Spleen (tissue), 13 donors: ENCODE measurements at places on chromosomes 6 and 20. TPM values are rescaled to one million over a fixed set of nuclear protein-coding genes. Genes with fewer than 3 reads are reported as not detected.

KIF13A gene
- total RNA-seq, result 31.1 TPM

CST3 gene
- 830 TPM for total RNA-seq

WFDC12 gene
- not detected for total RNA-seq

KCNQ5 gene
- 6.5 TPM for total RNA-seq

TMEM170B gene
- total RNA-seq, result 11.7 TPM

PPP1R3G gene
- 4.7 TPM for total RNA-seq

CLVS2 gene
- not detected for total RNA-seq

DEFB125 gene
- not detected for total RNA-seq

RNF144B gene
- 73.3 TPM for total RNA-seq

DCDC2 gene
- total RNA-seq, result not detected

OR2W1 gene
- total RNA-seq, result not detected

LAMP5 gene
- 0.64 TPM for total RNA-seq

TM9SF4 gene
- total RNA-seq, result 42.1 TPM

C6orf58 gene
- total RNA-seq, result not detected

POPDC3 gene
- total RNA-seq, result not detected

OLIG3 gene
- total RNA-seq, result not detected

C6orf163 gene
- total RNA-seq, result 8.1 TPM

PARD6B gene
- 7.5 TPM for total RNA-seq

RBM24 gene
- total RNA-seq, result 1.8 TPM

PHACTR2 gene
- total RNA-seq, result 78.5 TPM

TNFRSF6B gene
- total RNA-seq, result 8.9 TPM

SNPH gene
- 2.0 TPM for total RNA-seq

PERP gene
- total RNA-seq, result 0.52 TPM

HEY2 gene
- total RNA-seq, result 3.0 TPM

SGK2 gene
- 0.88 TPM for total RNA-seq

OPN5 gene
- total RNA-seq, result not detected

LAMA4 gene
- 2.3 TPM for total RNA-seq

SLC32A1 gene
- total RNA-seq, result not detected

SIRPD gene
- 2.4 TPM for total RNA-seq

SRSF12 gene
- total RNA-seq, result 0.12 TPM

PPP1R14C gene
- total RNA-seq, result 0.13 TPM

PTK7 gene
- total RNA-seq, result 54.4 TPM

RBM12 gene
- 89.1 TPM for total RNA-seq

ELOVL2 gene
- not detected for total RNA-seq

LIN28B gene
- total RNA-seq, result not detected

TRAPPC3L gene
- 6.3 TPM for total RNA-seq

SPAG4 gene
- 23.9 TPM for total RNA-seq

TCFL5 gene
- total RNA-seq, result 6.2 TPM

DZANK1 gene
- total RNA-seq, result 1.7 TPM

KCNK5 gene
- total RNA-seq, result 5.9 TPM

IYD gene
- total RNA-seq, result not detected

C20orf144 gene
- not detected for total RNA-seq

BTN3A1 gene
- 142 TPM for total RNA-seq

CMTR1 gene
- total RNA-seq, result 56.0 TPM

TCF21 gene
- 26.6 TPM for total RNA-seq

CBFA2T2 gene
- total RNA-seq, result 20.5 TPM

PAX1 gene
- not detected for total RNA-seq

MRAP2 gene
- total RNA-seq, result 7.1 TPM

GABRR1 gene
- not detected for total RNA-seq

VNN1 gene
- total RNA-seq, result 26.9 TPM

CGA gene
- not detected for total RNA-seq

SOX18 gene
- 42.0 TPM for total RNA-seq

NUS1 gene
- total RNA-seq, result 30.7 TPM

COL19A1 gene
- 9.2 TPM for total RNA-seq

GJA1 gene
- 3.4 TPM for total RNA-seq

PSORS1C1 gene
- total RNA-seq, result 0.93 TPM

MEP1A gene
- not detected for total RNA-seq

PROKR2 gene
- not detected for total RNA-seq
